ENCODE measurements at places on chromosomes 13 and 19. TPM values are rescaled to one million over a fixed set of nuclear protein-coding genes. Genes with fewer than 3 reads are reported as not detected.

Gene PTH2
- not detected for total RNA-seq

Gene KLF1
- not detected for total RNA-seq

Gene FFAR1
- total RNA-seq: not detected

GRCh38 chr19:56108447-56109195, 12.5 kb downstream of the ZNF787 start:
- no peak for DNase-seq

Gene KIR2DL1
- total RNA-seq: not detected
